ENCODE measurements at places on chromosomes 1 and 21.

GRCh38 chr1:29811727-29812407 lies 575.5 kb downstream of the PTPRU start:
- DNase-seq = no peak

DNA sequence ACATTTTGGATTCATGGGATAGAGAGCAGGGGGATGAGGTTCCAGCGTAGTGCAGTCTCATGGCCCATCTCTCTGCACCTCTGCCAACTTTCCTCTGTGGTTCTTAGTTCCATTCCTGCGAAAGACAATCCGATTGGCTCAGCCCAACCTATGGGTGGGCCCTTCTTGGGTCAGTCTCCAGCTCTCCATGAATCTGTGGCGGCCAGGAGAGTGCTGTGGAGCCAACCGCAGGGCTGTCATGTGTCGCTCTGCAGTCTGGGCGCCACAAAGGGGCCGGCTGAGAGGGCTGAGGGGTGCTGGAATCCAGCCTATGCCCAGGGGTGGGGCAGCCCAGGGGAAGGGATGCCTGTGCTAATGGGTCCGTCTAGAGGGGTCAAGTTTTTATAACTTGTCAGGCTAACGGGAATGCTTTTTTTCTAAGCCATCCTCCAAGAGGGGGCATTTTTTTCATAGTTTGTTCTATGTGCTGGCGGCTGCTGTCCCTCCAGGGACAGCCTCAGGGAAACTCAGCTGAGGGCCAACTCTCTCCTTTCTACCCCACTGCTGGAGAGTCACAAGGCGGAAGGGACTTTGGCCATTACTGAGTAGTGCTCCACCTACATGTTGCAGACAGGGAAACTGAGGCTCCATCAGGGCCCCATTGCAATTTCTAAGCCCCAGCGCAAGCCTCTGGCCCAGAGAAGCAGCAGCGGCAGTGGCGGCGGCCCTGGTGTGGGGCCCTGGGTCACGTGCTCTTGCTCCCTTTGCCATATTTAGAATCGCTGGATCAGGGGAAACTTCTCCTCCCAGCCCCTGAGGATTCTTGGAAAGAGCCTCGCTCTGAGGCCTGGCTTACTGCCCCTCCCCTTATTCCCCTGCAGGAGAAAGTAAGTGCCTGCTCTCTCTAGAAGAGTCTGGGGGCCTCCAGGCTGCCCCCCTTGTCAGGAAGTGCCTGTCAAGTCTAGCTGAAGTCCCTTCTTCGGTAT lies 23.4 kb downstream of the KCNQ4 start:
- no peak for DNase-seq

DNA sequence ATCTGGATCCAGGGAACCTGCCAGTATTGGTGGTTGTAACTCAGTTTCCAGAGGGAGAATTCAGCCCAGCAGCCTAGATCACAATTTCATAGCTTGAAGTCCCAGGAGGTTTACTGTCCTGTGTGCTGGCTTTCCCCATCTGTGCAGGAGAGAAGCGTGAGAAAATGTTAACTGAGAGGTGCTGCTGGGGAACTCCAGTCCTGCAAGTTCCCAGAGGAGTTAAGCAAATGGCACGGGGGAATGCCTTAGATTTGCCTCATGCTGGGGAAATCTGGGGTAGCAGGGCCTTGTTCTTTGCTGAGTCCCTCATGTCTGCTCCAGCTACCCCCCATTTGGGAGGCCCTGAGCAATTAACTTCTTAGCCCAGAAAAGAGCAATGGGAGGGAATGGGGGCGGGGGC lies 25.1 kb upstream of the SLAMF6 start:
- DNase-seq = no peak

- DNase-seq = no peak
Measured at GRCh38 chr1:215192306-215192705, 109.8 kb downstream of the KCNK2 start.

- no peak for DNase-seq
Measured at GRCh38 chr21:25997788-25998611, 172.6 kb downstream of the APP start.

GRCh38 chr1:60581455-60582220 lies 500.7 kb upstream of the NFIA start:
- DNase-seq = no peak
